ENCODE measurements at places on chromosomes 12 and 14. TPM values are rescaled to one million over a fixed set of nuclear protein-coding genes. Genes with fewer than 3 reads are reported as not detected.

The RPL36AL gene
- total RNA-seq: 497 TPM

The ADAM21 gene
- total RNA-seq: not detected

The CCDC197 gene
- not detected for total RNA-seq

The CBLN3 gene
- total RNA-seq: 1.4 TPM

The RASAL1 gene
- total RNA-seq: 0.45 TPM

The ADSS1 gene
- 5.6 TPM for total RNA-seq

The HOXC12 gene
- total RNA-seq: not detected

All from A549 treated with CORT108297 at 1 μM for 4 hours (cell line).